ENCODE measurements at places on chromosomes 7 and 10.

DNA sequence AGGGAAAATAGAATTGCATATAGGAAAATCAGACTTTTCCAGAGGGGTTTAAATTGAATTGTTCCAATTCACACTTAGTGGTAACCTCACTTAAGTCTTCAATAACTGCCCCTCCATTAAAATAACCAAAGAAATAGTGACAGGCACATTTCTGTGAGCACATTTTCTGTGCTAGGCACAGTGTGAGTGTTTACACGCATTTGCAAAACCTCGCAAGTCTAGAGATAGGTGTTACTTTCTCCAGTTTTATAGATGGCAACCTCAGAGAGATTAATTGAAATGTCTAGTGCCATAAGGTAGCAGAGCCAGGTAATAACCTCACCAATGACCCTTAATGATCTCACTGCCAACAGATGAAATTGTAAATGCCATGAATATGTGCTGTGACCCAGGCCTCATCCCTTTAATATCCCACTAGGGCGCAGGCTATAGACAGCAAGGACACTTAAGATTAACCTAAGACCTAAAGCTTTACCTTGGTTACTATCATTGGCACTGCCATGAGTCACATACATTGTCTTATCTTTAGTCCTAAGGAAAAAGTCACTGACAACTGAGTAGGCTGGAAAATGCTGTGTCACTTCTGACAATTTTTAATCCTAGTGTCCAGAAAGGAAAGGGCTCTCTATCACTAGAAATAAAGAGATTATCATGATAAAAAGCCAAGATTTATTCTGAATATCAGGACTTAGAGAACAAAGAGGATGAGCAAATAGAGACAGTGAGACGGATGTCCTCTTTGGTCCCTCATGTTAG is 187.8 kb downstream of the PPP1R17 start:
- no peak for DNase-seq

GRCh38 chr10:123455861-123456260 is 210.3 kb upstream of the GPR26 start:
- DNase-seq, result no peak

DNA sequence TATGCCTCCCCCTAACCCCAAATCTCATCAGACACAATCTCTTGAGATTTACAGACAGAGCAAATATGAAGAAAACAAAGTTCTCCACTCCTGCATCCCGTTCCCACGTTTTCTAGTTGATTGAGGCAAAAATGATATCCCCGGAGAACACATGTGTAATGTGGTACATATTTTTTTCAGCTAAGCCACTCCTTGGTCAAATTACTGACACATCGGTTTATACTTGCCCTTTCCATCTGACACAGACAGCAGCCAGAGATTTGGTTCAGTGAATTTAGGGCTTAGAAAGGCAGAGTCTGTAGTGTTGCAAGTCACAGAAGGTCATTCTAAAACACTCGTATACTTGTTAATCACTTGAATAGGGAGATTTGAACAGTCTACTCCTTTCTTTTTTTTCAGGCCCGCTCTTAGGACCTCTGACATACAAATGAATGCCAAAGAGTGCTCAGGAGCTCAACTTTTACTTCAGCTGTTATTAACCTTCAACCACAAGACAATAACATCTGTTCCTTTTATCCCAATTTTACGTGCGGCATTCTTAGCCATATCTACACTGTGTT is 1.8 kb upstream of the DDX50 start:
- DNase-seq, result no peak

GRCh38 chr10:86963341-86963919 is 4.9 kb upstream of the ADIRF start:
- no peak for DNase-seq

DNA sequence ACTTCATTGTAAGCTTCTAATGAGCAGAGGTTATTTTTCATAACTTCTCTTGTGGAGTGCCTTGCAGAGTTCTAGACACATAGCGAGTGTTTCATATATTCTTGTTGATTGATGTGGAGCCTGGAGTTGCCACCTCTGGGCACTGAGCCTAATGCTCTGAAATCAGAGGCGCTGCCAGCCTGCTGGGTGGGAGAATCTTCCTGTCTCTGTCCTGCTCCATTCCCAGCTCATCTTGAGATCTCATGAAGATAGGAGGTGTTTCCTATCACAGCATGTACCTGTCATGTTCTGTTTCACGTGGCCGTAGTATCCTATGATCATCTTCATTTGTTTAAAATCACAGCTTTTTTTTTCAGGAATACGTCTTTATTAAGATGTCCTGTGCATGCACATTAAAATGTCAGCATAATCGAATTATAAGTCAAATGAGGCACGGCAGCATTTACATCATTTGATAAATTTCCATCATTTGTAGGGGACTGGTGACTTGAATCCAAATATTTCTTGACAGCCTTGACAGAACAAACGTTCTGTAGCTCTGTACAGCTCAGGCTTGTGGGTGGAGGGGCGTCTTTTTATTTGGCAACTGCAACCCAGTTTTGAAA is 393.0 kb downstream of the PHTF2 start:
- DNase-seq, result no peak

DNA sequence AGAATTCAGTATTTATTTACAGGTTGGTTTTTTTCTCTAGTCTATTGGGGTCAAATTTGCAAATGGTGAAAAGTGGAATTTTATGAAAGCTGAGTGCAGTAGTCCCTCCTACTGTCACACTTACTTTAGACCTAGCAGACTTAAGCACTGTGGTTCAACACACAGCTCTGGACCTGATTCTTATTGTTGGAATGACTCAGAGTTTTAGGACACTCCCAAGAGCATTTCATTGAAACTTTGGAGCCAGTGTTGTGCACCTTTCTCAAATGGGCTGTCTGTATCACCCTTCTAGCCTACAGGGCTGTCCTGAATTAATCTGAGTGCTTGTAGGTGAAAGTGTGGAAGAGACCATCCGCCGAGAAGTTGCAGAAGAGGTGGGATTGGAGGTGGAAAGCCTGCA is 16.1 kb downstream of the NUDT13 start:
- DNase-seq, result no peak

DNA sequence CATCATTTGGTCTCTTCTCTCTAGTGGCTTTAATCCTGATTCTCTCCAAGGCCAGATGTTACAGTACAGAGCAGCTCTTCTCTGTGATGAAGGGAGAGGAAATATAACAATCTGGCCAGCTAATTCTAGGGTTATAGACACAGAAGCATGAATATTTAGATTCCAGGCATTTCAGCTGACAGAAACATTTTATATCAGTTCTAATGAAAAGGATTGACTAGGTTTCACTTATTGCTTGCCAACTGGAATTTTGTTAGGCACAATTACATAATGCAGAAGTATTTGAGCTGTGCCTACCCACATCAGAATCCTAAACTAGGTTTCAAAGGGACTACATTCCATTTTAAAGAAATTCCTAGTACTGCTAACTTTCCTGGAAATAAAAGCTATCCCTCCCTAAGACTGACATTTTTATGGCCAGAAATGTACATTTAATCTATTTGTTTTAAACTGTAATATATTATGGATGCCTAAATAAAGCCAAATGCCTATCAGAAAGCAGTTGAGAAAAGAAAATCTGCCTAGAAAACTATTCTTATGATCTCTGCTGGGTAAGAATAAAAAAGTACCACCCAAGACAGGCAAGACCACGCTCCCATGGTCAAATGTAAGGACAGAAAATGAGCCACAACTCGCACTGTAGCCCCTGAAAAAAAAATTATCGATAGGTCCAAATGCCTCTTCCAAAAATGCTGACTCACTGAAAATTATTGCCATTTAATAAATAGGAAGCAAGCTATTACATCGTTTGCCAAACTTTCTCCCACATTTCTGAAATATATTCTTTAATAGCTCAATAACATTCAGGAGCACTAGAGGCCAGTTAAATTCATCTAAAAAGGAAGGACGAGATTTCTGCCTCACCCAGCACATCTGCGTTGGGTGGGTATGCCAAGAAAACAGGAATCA is 498.1 kb downstream of the KCNMA1 start:
- no peak for DNase-seq

DNA sequence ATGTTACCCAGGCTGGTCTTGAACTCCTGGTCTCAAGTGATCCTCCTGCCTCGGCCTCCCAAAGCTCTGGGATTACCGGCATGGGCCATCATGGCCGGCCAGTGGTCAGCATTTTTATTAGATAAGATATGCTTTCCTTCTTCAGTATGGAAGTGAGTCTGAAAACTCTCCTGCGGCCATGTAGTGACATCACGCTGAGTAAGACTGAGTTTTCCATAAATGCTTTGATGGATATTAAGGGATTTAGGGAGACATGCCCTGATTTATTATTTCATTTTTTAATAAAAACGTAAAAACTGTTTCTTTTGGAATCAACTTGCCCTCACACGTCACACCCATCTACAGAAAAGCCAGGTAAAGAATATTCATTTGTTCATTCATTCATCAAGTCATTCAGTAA is 48.4 kb downstream of the DYNC1I1 start:
- no peak for DNase-seq

GRCh38 chr7:142553216-142553615 is 196.1 kb upstream of the PRSS1 start:
- no peak for DNase-seq

- DNase-seq, result no peak
Observed at GRCh38 chr7:28383975-28384374, 28.3 kb upstream of the CREB5 start.

- DNase-seq, result no peak
Observed at GRCh38 chr10:95234951-95235350, 40.9 kb downstream of the ACSM6 start.

GRCh38 chr7:22300839-22301238 is 56.1 kb downstream of the RAPGEF5 start:
- no peak for DNase-seq

- DNase-seq, result no peak
Observed at GRCh38 chr10:56135828-56136227, 225.2 kb downstream of the ZWINT start.

DNA sequence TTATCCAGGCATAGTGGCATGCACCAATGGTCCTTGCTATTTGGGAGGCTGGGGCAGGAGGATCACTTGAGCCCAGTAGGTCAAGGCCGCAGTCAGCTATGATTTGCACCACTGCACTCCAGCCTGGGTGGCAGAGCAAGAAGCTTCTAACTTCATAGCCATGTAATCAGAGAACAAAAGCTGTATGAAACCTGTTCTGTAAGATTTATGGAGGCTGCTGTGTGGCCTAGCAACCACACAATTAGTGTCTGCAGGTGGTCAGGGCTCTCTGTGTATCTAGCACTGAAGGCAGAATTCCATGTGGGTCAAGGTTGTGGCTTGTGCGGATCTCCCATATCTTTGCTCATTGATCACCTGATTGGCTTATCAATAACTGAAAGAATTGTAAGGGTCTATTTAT is 221.5 kb upstream of the FOXK1 start:
- no peak for DNase-seq

- DNase-seq, result no peak
Observed at GRCh38 chr7:16298221-16298620, 123.1 kb downstream of the CRPPA start.

GRCh38 chr7:16817536-16817935 is 12.7 kb upstream of the AGR2 start:
- DNase-seq, result no peak

GRCh38 chr10:6185039-6185716 is 17.6 kb upstream of the PFKFB3 start:
- no peak for DNase-seq

DNA sequence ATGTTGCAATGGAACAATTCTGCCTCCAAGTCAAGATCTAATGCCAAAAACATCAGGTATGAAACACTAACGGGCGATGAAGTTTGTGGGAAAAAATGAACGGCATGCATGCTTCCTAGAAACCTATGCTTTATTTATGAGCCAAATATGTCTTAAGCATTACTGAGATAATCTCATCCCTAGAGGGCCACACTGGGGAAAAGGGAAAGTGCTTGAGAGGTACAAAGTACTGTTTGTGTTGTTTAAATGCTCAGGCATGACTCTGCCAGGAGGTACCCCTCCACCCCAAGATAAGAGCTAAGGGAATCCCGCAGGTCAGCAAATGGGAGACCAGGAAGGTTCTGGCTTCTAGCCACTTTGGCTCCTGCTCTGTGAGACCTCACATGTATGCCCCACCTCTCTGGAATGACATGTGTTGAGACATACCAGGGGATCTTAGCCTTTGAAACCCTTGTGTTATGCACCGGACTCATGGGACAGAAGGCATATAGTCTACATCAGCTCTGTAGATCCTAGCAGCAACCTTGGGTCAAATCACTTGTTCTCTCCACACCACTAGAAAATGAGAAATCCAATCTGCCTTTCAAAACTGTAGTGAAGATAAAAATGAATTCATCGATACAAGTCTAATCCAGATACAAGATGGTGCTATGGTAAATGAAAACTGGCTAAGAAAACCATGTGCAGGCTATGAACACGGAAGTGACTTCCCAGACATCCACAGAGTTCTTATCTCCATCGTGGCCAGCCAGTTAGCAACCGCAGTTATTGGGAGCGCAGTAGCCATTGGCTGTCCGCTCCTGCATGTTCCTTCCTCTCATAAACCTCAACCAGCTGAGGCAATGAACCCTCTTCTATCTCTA is 61.0 kb downstream of the CREB3L2 start:
- DNase-seq, result no peak

GRCh38 chr10:52883996-52884871 is 111.7 kb upstream of the MBL2 start:
- DNase-seq, result no peak

DNA sequence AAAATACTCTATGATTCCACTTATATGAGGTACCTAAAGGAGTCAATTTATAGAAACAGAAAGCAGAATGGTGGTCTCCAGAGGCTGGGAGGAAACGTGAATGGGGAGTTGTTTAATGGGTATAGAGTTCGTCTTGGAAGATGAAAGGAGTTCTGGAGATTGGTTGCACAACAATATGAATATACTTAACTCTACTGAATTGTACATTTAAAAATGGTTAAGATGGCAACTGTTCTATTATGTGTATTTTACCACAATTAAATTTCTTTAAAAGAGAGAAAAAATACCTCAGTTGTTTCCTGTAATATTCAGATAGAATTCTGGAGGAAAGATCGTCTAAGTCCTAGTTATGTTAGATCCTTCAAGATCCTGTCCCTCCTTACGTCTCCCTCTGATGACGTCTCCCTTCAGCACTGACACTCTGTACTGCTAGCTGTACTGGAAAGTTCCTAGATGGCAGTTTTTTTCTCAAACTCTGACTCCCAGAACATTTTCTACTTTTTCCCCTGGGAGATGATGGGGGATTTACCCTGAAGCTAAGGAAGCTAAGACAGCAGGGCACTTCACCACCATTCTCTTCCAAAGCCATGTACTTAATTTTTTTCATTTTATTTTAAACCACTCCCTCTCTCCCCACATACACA is 53.2 kb upstream of the CAV2 start:
- no peak for DNase-seq

GRCh38 chr7:45885264-45885882 is 2.9 kb upstream of the IGFBP1 start:
- no peak for DNase-seq

DNA sequence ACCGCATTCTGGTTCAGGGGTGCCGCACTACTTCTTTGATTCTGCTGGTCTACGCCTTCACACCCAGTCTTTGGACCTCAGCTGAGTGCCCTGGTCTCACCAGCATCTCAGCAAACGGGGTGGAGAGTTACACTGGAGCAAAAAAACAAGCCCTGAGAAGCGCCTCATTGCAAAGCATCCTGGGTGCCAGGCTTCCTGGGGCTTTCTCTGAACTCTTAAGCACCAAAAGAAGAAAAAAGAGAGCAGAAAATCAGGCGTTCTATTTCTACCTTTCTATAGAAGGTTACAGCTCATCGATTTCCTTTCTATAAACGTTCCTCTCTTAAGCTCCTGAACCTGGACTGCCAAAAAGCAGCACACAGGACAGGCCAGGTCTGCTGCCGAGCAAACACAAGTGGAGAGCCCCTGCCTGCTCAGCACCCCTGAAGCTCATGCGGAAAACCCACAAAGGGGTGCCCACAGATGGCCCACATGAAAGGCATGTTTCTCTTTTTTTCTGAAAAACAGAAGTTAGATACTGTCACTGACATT is 217.9 kb downstream of the SFMBT2 start:
- DNase-seq, result peak; percentile 23
